ENCODE measurements at places on chromosomes 6 and 20.

DNA sequence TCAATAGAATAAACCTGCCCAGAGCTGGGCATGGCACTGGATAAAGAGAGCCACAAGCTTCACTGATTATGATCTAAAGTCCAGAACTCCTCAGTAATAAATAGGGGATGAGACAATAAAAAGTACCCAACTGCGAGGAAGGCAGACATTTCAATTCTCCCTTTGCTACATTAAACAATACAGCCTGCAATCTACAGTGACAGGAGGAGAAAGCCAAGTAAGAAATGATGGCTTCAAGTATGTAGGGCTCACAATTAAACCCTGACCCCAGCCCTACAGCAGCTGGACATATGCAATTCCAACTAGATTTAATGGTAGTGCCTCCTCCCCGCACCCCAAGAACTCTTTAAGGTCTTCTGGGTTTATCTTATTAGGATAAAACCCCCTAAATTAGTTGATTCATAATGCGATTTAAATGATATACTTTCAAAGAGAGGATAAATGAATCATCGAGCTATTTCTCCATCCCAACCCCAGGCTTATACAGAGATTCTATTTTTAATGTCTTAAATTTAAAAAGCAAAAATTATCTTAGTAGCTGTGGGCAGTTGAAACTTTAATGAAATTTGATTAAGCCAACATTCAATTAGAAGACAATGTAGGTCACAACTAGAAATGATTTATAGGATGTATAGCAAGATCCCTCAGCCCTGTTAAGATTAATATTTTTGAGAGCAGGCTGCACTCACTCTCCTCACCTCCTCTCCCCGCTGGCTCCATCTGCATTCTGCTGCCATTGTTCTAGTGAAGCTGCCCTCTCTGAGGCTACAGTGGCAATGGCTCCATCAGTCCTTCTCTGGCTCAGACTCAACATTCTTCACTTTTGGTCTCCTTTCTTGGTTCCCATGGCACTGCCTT is 57.1 kb downstream of the OGFRL1 start:
- DNase-seq: no peak

DNA sequence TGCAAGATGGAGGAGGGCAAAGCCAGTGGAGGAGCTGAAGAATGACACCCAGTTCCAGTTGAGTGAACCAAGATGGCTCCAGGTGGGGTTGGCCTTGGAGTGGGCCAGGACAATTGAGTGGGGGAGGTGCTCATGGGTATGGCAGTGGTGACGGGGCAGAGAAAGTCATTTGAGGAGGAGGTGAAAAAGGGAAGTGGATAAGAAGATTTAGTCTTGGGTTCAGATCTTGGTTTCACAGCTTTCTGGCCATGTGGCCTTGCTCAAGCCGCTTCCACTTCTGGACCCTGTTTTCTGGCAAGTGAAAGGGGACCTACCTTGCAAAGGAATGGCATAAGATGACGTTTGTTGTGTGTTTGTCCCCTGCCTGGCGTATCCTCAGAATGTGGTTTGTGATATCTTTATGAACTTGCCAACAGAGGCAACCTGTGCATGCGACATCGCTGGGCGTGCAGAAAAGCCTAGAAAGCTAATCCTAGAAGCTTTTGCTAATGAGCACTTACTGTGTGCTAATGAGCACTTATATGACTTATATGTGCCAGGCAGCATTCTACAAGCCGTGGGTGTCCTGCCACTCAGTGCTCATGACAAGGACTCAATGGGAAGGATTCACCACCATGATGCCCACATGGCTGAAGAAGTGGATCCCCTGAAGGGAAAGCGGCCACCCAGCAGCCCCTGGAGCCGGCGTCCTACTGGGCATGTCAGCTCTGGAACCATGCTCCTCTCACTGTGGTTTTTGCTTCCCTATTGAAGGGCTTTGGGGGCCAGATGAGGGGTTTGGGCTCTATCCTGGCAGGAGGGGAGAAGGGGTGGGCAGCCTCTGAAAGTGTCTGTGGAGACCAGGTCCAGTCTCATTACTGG is 23.6 kb upstream of the STX16 start:
- DNase-seq: no peak

- no peak for DNase-seq
Observed at GRCh38 chr6:41153992-41154625, at the start of gene TREML1. Gene TREML1, minus strand, starts transcription at chr6:41154347. Its CDS starts 59 bp downstream, at chr6:41154288.

DNA sequence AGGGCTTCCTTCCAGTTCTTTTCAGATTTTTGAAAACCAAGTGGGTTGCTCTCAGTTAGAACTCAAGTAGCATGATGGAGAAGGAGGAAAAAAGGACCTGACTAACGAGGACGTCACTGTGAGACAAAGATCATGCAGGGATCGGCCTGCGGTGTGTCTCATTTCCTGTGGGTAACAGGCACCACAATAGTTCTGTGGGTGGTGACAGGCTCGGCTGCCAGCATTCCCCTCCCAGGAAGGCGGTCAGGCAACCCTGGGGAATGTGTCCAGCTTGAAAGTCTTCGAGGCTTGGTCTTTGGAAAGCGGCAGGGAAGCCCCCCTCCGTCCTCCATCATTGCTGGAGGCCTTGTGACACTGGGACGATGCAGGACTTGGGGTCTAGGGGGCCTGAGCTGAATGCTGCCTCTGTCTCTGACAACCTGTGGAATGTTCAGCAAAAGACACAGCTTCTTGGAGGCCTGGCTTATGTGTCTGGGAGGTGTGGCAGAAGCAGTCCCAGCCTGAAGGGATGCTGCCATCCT is 121.0 kb downstream of the BCAS1 start:
- DNase-seq: peak; percentile 65

GRCh38 chr6:80690551-80691131 is 584.2 kb downstream of the BCKDHB start:
- no peak for DNase-seq

DNA sequence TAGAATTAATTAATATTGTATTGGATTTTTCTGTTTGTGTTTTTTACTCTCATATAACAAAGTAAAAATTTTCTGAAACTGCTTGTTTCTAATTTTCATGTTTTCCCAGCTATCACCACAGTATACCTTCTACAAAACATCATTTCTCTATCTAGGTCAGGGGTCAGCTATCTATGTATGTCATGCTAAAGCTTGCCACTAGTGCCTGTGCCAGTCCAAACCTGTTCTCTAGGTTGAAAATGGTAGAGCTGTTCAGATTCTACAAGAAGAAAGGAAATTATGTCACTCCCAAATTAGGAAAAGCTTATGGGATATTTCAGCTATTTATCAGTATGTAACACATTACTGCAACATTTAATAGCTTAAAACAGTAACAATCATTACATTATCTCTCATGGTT is 5.8 kb upstream of the ME1 start:
- no peak for DNase-seq

GRCh38 chr6:151139524-151139923 is 100.2 kb upstream of the AKAP12 start:
- no peak for DNase-seq

- DNase-seq: no peak
Observed at GRCh38 chr6:122337645-122338044, 61.8 kb upstream of the HSF2 start.

GRCh38 chr6:96909811-96910210 is 12.1 kb upstream of the NDUFAF4 start:
- DNase-seq: no peak

GRCh38 chr6:23106951-23107350 is 537.6 kb downstream of the HDGFL1 start:
- DNase-seq: no peak
